GM12865 (cell line): ENCODE measurements at places on chromosomes 1 and 21.

GRCh38 chr21:41367945-41368734 is 6.3 kb downstream of the MX2 start:
- DNase-seq: peak; percentile 90

DNA sequence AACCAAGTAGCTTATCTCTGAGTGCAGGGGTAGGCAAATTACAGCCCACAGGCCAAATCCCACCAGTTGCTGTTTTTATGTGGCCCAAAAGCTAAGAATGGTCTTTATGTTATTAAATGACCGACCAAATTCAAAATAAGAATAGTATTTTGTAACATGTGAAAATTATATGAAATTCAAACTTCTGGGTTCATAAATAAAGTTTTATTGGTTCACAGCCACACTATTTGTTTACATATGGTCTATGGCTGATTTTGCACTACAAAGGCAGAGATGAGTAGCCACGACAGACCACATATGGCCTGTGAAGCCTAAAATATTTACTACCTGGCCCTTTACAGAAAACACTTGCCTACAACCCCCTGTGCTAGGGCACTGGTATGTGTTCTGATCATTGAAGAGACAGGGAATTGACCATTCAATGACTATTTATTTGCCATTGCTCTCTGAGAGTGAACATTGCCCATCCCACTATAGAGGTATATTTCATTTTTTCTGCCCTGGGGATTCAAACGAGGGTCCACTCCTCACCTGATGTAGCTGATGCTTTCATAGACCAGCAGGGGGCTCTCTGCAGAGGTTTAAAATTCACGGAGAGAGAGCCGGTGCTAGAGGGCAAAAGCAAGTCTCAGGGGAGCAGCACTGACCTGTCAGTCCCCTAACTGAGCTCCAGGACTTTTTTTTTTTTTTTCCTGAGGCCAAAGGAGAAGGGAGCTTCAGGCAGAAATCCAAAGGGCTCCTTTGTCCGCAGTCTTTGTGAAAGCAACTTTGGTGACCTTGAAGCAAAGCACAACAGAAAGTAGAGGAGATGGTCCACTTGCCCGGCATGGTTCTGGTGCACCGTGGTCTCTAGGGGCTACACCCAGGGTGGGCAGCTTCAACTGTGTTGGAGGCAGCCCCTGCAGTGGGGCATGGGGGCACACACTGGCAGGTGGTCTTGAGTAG is 7.3 kb upstream of the GNL2 start:
- peak; percentile 57 for DNase-seq

DNA sequence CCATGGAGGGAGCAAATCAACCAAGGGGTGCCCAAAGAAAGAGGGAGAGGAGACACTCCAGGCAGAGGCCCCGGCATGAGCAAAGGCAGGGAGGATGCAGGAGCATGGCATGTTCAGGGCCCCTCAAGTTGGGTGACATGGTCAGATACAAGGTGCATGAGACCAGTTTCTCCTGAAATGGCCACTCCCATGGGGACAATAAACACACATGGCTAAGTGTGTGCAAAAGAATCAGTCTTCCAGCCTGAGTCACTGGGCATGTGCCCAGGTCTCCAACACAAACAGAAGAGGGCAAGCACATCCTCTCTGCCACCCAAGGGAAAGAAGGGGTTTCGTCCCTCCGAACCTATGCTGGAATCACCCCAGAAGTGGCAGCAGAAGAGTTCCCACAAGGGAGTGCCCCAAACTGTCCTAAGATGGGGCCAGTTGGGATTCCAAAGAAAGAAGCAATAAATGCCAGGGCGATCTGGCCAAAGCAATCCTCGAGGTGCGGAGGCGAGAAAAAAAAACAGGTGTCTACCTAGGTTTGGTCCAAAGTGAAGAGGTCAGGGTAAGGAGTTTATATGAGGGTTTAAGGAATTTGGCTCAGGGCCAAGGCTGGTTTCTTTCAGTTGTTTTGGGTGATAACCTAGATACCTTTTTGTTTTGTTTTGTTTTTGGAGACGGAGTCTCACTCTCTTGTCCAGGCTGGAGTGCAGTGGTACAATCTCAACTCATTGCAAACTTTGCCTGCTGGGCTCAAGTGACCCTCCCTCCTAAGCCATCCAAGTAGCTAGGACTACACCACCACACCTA is 13.2 kb downstream of the CASP9 start:
- no peak for DNase-seq

DNA sequence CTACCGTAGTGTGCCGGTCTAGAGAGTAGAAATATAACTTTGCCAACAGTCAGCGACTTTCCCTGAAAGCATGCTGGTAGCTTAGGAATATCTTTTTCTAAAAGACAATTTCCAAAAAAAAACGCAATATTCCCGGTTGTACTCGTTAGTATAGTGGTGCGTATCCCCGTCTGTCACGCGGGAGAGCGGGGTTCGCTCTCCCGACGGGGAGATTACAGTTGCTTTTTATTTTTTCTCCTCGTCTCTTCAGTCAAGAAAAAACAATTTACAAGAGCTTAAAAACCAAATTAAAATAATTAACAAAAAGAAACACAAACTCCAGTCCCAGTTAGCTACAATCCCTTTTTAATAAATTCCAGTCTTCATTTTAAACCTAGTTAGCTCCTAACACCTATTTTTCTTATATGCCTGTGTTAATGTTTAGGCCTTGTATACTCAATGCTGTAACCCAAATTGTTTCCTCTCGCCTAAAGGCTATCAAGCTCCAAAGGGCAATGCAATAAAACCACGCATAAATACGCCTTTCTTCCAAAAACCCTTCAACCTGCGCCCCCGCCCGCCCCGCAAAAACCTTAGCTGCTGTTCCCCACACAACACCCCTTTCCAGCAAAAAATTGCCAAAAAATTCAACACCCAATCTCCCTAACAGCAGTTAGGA is 7.8 kb downstream of the HSPA6 start:
- no peak for DNase-seq

DNA sequence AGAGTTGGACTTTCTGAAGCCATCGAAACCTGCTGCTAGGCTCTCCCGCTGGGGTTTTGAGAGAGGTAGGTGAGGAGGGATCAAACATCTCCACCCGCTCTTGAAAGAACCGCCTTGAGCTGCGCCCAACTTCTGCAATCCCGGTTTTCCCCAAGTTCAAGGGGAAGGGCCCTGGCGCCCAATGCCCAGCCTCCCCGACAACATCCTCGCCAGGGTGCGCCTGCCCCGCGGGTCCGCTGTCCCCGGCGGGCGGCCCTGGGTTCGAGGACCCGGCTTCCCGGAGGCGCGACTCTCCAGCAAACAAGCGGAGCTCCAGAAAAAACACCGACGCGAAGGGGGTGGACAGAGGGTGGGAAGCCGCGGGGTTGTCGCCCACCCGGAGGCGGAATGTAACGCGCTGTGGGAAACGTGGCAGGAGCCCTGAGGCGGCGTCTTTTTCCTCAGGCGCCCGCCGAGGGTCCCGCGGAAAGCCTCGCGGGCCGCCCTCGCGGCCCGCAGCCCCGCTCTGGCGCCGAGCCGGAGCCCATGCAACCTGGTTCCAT is 607 bp downstream of the BTG3 start:
- peak; percentile 31 for DNase-seq

DNA sequence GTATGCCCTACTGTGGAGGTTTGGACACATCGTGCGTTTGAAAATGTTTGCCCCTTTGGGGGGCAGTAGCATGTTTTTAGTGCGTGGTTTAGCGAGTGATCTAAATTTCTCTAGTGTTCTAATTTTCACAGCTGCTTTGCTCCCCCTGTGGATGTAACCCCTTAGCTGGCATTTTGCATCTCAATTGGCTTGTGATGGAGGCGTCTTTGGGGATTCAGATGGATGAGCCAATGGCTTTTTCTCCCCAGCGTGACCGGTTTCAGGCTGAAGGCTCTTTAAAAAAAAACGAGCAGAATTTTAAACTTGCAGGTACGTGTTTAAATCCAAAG is 836 bp downstream of the CDC7 start:
- peak; percentile 62 for DNase-seq

GRCh38 chr1:51088474-51088873 is 13.6 kb upstream of the C1orf185 start:
- peak; percentile 44 for DNase-seq

DNA sequence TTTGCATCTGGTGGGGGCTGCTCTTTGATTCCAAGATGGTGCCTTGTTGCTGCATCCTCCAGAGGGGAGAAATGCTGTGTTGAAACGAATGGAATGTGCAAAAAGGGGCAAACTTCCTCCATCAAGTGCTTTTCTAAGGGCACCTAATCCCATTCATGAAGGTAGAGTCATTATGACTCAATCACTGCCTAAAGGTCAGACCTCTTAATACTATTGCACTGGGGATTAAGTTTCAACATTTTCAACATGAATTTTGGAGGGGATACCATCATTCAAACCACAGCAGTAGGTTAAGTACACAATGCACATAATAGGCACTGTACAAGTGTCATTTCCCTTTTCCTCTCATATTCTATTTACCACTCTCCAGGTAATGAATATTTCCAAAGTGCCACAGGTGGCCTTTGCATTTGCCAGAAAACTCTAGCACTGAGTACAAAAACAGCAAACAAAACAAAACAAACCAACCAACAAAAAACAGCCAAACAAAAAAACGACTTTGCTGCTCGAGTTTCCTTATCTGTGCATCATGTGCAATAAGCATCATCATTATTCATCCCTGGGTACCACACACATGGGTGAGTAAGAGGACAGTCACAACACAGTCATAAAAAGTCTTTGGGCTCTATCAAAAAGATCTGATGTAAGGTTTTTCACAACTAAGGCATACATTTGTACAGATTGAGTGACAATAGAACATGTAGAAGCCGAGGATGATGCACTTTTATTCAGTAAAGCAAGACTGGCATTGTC is 42.5 kb downstream of the IFI44 start:
- no peak for DNase-seq

GRCh38 chr1:1087351-1088028 is 13.4 kb upstream of the RNF223 start:
- DNase-seq: no peak

GRCh38 chr1:62593825-62594394 is 3.4 kb upstream of the ANGPTL3 start:
- DNase-seq: no peak

- peak; percentile 81 for DNase-seq
Observed at GRCh38 chr1:198556971-198557370, 16.5 kb upstream of the ATP6V1G3 start.

GRCh38 chr1:234760303-234760723 is 150.3 kb upstream of the IRF2BP2 start:
- DNase-seq: no peak

GRCh38 chr1:14650951-14651350 is 52.5 kb downstream of the KAZN start:
- DNase-seq: no peak

- no peak for DNase-seq
Observed at GRCh38 chr1:219741011-219741970, 128.4 kb upstream of the ZC3H11B start.

DNA sequence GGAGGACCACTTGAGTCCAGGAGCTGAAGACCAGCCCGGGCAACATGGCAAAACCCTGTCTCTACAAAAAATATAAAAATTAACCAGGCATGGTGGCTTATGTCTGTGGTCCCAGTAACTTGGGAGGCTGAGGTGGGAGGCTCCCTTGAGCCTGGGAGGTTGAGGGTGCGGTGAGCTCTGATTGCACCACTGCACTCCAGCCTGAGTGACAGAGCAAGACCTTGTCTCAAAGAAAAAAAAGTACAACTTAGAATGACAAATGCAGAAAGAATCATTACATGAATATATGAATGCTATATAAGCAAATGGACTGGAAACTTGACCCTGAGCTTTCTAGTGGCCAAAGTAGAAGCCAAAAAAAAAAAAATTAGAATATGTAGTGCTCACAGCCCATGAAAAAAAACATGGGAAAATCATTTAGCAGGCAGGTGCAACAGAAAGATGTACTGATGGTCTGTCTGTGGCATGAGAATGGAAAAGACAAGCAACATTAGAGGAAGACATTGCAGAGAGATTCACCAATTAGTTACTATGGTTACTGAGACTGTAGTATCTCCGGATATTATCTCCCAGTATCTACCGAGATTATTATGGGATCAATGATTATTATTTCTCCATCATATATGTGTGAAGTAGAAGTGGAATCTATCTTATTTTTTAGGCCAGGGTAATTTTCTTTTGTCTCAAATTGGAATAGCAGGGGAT is 19.2 kb downstream of the ELAPOR1 start:
- DNase-seq: no peak

DNA sequence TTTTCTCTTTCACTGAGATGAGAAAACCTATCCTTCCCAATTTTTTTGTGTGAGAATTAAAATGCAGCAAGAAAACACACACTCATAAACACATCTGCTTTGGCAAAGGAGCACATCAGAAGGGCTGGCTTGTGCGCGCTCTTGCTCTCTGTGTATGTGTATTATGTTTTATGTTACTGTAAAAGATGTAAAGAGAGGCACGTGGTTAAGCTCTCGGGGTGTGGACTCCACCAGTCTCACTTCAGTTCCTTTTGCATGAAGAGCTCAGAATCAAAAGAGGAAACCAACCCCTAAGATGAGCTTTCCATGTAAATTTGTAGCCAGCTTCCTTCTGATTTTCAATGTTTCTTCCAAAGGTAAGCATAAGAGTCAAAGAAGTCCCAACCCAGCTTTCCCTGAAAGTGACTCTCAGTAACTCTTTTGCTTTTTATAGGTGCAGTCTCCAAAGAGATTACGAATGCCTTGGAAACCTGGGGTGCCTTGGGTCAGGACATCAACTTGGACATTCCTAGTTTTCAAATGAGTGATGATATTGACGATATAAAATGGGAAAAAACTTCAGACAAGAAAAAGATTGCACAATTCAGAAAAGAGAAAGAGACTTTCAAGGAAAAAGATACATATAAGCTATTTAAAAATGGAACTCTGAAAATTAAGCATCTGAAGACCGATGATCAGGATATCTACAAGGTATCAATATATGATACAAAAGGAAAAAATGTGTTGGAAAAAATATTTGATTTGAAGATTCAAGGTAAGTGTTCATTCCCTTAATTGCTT is at the start of gene CD2:
TSS of gene CD2 (plus strand) at position 233 of the 780 bp plus-strand sequence. CDS start at position 296, 63 bp downstream.
- no peak for DNase-seq

DNA sequence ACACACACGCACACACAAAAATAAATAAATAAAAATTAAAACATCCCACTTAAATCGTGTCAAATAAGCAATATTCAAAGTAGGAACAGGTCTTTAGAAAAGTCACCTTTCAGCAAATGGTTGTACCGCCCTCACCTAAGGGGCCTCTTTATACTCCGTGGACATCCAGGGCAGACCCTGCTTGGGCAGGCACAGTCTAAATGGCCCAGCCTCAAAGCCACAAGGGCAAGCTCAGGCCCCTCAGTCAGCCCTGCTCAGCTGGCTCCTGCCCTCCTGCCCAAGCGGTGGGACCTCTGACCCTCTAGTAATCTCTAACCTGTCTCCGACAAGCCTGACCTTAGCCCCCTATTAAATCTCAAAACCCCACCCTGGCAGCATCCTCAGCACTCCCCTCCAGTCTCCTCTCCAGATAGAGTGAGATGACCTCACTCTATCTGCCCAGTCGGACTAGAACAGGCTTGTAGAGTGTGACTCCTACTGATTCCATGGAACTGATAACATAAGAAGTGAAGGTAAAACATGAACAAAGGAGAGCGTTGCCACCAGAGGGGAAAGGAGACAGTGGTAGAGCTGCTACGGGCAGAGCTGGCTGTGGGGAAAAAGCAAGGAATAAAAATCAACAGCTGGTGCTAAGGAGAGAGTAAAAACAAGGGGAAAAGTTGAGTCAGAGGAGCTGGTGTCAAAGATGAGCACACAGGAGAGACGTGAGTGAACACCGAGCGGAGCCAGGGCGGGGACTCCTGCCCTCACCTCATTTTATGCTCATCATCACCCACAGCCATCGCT is 36.0 kb downstream of the SIPA1L2 start:
- DNase-seq: no peak
